ENCODE measurements at places on chromosomes 5 and 9. TPM values are rescaled to one million over a fixed set of nuclear protein-coding genes. Genes with fewer than 3 reads are reported as not detected.

The SIT1 gene
- total RNA-seq, result 6.7 TPM

The P4HA2 gene
- total RNA-seq, result 39.9 TPM

- no peak overlapping the region for H3K27ac ChIP-seq
- H3K27me3 ChIP-seq, result no peaks in the 10 kb centered on the region
- no peaks in the 10 kb centered on the region for H3K36me3 ChIP-seq
- DNase-seq, result peak; percentile 27
Measured at GRCh38 chr5:124935065-124935464, 188.6 kb upstream of the ZNF608 start.

DNA sequence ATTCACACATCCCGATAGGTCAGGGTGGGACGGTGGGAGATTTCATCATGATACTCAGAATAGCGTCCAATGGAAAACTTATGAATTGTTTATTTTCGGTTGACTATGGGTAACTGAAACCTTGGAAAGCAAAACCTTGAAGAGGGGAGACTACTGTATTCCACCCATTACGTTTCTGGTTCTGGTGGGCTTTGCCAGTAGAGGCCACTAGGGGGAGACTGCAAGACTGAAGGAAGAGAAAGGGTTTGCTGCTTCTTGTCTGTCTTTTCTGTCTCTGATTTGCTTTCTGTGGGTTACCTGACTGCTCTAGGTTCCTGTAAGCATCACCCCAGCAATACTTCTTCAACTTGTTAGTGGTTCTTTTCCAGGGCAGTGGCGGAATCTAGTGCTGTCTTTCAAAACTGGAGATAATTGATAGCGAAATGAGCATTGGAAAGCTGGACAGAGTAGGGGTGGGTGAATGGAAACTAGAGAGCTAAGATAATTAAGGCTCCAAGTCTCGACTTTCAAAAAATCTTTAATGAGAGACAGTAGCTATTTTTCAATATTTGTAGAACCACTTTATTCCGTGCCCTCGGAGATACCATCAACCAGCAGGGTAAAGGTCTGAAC is 27.0 kb downstream of the GRIN3A start:
- no peak for DNase-seq
- no peaks in the 10 kb centered on the region for H3K4me1 ChIP-seq
- H3K27ac ChIP-seq, result no peak overlapping the region
- no peaks in the 10 kb centered on the region for H3K36me3 ChIP-seq
- no peaks in the 10 kb centered on the region for H3K27me3 ChIP-seq

DNA sequence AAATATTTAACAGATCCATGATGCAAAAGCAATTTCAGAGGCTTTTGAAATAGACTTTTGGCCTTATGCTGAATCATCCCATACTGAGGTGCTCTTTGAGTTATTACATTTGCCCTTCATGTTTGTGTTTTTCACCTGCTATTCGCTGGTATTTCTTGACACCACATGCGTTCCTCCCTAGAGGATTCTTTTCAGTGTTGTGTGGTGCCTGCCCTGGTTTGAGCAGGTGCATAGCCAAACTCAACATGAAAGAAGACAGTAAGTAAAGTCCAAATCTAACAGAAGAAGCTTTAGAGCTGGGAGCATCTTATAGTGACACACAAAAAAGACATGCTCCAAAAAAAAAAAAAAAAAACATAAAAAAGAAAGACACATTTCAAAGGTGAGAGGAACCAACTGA is 796.3 kb downstream of the SEMA5A start:
- H3K4me1 ChIP-seq, result no peaks in the 10 kb centered on the region
- no peaks in the 10 kb centered on the region for H3K27me3 ChIP-seq
- no peak for DNase-seq
- H3K4me3 ChIP-seq, result no peak overlapping the region
- H3K36me3 ChIP-seq, result no peaks in the 10 kb centered on the region
- H3K27ac ChIP-seq, result no peak overlapping the region

The AGTPBP1 gene
- total RNA-seq, result 21.0 TPM

DNA sequence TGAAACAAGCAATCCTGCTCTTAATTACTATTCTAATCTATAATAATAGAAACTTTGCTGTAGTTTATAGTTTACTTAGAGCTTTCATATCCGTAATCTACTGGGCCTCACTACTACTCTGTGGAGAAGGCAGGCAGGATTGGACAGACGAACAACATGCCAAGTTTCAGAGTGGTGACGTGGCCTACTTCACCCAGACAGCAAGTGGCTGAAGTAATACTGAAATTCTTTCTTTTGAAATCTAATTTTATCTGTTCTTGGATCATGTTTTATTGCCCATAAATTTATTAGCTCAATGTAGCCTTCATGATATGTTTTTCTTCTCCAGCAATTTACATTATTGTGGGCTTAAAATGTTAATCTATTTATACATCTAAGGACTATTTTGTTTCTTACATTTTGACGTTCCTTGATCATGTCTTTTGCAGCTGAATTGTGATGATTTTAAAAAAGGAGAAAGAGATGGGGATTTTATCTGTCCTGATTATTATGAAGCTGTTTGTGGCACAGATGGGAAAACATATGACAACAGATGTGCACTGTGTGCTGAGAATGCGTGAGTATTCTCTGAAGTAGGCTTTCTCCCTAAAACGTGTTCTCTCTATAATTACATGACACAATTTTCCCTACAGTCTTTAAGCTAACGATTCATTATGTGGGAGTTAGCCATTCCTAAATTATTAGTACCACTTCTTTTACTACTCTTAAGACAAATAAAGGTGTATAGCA is 22.4 kb downstream of the SPINK5 start:
- no peaks in the 10 kb centered on the region for H3K36me3 ChIP-seq
- no peak for DNase-seq
- no peaks in the 10 kb centered on the region for H3K4me1 ChIP-seq
- no peak overlapping the region for H3K27ac ChIP-seq
- no peaks in the 10 kb centered on the region for H3K27me3 ChIP-seq

- DNase-seq, result no peak
- H3K27ac ChIP-seq, result no peak overlapping the region
- no peaks in the 10 kb centered on the region for H3K4me1 ChIP-seq
- no peaks in the 10 kb centered on the region for H3K27me3 ChIP-seq
- H3K4me3 ChIP-seq, result no peak overlapping the region
Measured at GRCh38 chr9:73230251-73230650, 78.6 kb downstream of the ANXA1 start.

DNA sequence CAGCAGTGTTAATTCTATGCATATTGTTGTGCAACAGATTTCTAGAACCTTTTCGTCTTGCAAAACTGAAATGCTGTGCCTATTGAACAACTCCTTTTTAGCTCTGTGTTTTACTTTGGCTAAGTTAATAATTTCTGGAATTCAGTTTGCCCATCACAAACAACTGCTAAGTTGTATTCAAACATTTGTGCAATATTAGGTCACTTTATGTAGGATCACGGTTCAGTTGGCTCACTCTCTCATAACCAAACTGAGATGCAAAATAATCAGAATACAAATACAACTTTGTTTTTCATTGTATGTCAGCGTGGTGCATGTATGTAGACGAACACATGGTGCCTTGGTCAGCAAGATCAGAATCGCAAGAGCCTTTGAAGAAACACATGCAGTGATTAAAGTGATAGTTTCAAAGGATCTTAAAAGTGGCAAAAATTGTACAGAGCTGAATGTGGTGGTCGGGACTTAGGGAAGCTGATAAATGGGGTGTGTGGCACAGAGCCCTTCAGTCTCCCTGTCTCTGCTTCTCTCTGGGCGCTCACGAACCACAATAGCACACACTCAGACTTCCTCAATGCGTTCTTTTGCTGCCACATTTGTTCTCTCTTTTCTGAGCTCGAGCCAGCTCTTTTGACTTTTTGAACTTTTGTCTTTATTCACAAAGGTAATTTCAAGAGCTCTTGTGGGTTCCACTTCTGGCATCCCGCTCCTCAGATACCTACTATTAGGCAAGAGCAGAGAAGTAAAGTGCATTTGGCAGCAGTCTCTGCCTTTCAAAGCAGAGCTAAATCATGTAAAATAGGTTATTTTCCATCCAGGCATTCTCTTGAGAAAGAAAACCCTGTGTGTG is 112.4 kb upstream of the CTSL start:
- no peaks in the 10 kb centered on the region for H3K27me3 ChIP-seq
- no peaks in the 10 kb centered on the region for H3K36me3 ChIP-seq
- no peak for DNase-seq

The PCDHB5 gene
- 1.1 TPM for total RNA-seq

The SHOC1 gene
- not detected for total RNA-seq

- no peak overlapping the region for H3K4me3 ChIP-seq
- peak overlapping the region; percentile 39 for H3K27ac ChIP-seq
- H3K27me3 ChIP-seq, result no peaks in the 10 kb centered on the region
Measured at GRCh38 chr9:12764150-12764549, 10.7 kb upstream of the LURAP1L start.

DNA sequence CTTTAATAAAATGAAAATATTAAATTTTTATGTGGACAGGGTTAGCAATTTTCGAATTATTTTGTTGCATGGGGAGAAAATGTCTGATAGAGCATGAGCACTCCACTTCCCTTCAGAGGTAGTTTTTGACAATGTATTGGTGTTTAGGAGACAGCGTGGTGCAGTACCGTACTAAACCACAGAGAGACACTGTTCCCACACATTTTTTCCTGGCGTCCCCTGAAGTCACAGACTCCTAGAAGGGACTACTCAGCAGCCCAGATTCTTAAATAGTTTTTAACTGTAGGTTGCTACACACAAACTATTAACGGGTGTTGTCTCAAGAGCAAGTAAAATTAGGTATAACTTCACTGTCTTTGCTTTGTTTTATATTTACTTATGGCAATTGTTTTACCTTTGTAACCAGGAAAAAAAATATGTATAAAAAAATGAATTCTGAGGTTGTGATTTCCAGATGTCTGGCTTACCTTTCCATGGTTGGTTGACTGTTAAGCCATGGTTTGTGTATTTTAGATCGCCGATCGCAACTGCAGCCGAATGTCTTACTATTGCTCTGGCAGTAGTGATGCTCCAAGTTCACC is 171.2 kb downstream of the DOCK8 start:
- H3K4me3 ChIP-seq, result no peak overlapping the region
- H3K27me3 ChIP-seq, result no peaks in the 10 kb centered on the region
- peak; percentile 51 for DNase-seq
- no peaks in the 10 kb centered on the region for H3K4me1 ChIP-seq
- H3K36me3 ChIP-seq, result no peaks in the 10 kb centered on the region

GRCh38 chr5:76938177-76938576 is 14.7 kb upstream of the CRHBP start:
- DNase-seq, result no peak
- no peak overlapping the region for H3K4me3 ChIP-seq
- no peaks in the 10 kb centered on the region for H3K36me3 ChIP-seq

DNA sequence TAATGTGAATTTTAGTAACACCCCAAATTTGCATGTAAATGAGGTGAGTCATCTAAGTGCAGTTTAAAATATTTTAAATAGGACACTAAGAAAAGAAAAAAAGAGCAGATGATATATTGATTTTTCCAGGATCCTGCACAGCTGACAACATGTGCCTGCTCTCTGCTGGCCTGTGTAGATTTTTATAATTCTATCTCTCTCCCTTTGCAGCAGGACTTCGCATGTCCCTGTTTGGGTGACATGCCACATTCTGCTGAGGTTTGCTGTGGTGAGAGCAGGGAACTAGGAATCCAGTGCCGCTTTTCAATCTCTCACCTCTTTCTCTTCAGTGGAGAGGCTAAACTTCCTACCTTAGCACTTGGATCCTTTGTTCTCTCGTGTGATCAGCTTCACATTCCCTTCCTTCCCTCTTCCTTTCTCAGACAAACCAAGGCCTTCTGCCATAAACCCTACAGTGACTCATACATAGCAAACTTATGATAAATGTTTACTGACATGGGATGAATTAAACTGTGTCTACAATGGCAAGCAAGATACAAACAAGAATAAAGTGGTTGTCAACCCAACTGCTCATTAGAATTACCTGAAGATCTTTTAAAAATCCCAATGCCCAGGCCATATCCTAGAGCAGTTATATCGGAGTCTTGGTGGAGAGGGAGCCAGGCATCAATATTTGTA is 198.8 kb upstream of the EFNA5 start:
- H3K4me3 ChIP-seq, result no peak overlapping the region
- DNase-seq, result no peak
- H3K27me3 ChIP-seq, result no peaks in the 10 kb centered on the region
- no peak overlapping the region for H3K27ac ChIP-seq
- H3K4me1 ChIP-seq, result no peaks in the 10 kb centered on the region
- H3K36me3 ChIP-seq, result no peaks in the 10 kb centered on the region

The PCDHA9 gene
- 0.48 TPM for total RNA-seq

The FAM151B gene
- total RNA-seq, result 1.1 TPM

- no peaks in the 10 kb centered on the region for H3K4me1 ChIP-seq
- H3K4me3 ChIP-seq, result no peak overlapping the region
- DNase-seq, result no peak
- H3K27ac ChIP-seq, result no peak overlapping the region
- no peaks in the 10 kb centered on the region for H3K27me3 ChIP-seq
Measured at GRCh38 chr5:27473307-27474046, 435.1 kb upstream of the CDH9 start.

DNA sequence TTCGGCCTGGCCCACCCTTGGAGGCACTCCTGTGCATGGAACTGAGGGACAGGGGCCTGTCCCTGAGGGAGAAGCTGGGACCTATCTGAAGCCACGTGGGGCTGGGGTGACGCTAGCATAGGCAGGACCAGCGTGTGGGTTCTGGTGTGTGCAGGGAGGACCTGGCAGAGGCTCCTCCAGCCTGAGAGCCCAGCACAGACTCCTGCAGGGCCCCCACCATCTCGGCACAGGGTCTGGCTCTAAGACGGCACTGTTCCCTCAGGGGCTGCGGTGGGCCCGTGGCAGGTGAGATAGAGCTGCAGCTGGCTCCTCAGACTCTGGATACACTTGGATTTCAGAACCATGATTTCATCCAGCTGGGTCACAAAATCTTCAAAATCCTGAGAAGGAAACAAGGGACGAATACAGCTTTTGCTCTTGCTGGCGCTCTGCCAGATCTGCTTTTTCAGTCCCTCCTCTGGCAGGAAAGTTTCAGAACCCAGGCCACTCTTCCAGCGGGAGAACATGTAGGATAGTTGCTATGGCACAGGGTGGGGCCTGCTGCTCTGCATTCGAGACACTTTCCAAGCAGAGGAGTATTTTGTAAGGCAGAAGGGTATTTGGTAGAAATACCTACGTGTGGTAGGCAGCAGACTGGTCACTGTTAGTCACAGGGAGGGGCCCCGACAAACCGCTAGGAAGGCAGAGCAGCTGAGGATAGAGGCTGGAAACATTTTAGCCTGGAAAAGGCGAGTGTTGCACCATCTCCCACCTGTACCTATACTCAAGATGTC is 74.7 kb downstream of the KIF24 start:
- H3K27ac ChIP-seq, result peak overlapping the region; percentile 80
- H3K36me3 ChIP-seq, result peaks cover 15% of the 10 kb centered on the region
- no peak overlapping the region for H3K4me3 ChIP-seq
- DNase-seq, result no peak

- peaks cover 3% of the 10 kb centered on the region for H3K4me1 ChIP-seq
- H3K27ac ChIP-seq, result no peak overlapping the region
- no peaks in the 10 kb centered on the region for H3K27me3 ChIP-seq
- H3K4me3 ChIP-seq, result no peak overlapping the region
- no peaks in the 10 kb centered on the region for H3K36me3 ChIP-seq
Measured at GRCh38 chr5:138737494-138738265, 15.5 kb upstream of the CTNNA1 start.

- no peak for DNase-seq
- peaks cover 21% of the 10 kb centered on the region for H3K4me1 ChIP-seq
- no peaks in the 10 kb centered on the region for H3K36me3 ChIP-seq
- H3K27ac ChIP-seq, result no peak overlapping the region
Measured at GRCh38 chr5:88673253-88674105, 209.5 kb downstream of the MEF2C start.

The CTXN3 gene
- not detected for total RNA-seq
